ENCODE measurements at places on chromosomes 1 and 21. TPM values are rescaled to one million over a fixed set of nuclear protein-coding genes. Genes with fewer than 3 reads are reported as not detected.

The RAB42 gene
- total RNA-seq: 7.6 TPM

The C1orf232 gene
- not detected for total RNA-seq

The DMBX1 gene
- 0.79 TPM for total RNA-seq

The CA14 gene
- total RNA-seq: 0.95 TPM

GRCh38 chr1:107254306-107254705 lies 113.5 kb downstream of the NTNG1 start:
- no peak overlapping the region for H3K4me3 ChIP-seq
- no peak overlapping the region for H3K27ac ChIP-seq
- no peaks in the 10 kb centered on the region for H3K36me3 ChIP-seq

GRCh38 chr1:116544588-116545358 lies 26.1 kb downstream of the CD58 start:
- no peak overlapping the region for H3K4me3 ChIP-seq
- H3K4me1 ChIP-seq: peaks cover 3% of the 10 kb centered on the region
- no peak overlapping the region for H3K27ac ChIP-seq
- H3K27me3 ChIP-seq: no peaks in the 10 kb centered on the region

DNA sequence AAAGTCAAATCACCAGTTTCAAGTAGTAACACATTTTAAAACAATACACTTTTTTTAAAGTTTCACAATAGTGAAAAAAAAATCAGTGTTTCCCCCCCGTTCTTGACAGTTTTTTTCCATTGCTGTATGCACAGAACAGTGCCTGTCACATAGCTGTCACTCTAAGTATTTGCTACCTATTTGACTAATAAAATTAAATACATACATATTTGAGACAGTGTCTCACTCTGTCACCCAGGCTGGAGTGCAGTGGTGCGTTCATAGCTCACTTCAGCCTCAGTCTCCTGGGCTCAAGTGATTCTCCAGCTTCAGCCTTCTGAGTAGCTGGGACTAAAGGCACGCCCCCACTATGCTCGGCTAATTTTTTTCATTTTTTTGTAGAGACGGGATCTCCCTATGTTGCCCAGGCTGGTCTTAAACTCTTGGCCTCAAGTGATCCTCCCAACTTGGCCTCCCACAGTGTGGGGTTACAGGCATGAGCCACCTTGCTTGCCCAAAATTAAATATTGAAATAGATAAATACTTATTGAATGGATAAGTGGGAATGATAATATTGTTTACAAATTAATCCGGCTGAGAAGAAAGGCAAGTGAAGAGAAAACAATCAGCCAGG lies 12.6 kb upstream of the RHBG start:
- H3K36me3 ChIP-seq: no peaks in the 10 kb centered on the region
- no peak overlapping the region for H3K27ac ChIP-seq
- peak overlapping the region; percentile 25 for H3K4me3 ChIP-seq
- H3K4me1 ChIP-seq: peaks cover 20% of the 10 kb centered on the region
- no peak for DNase-seq

DNA sequence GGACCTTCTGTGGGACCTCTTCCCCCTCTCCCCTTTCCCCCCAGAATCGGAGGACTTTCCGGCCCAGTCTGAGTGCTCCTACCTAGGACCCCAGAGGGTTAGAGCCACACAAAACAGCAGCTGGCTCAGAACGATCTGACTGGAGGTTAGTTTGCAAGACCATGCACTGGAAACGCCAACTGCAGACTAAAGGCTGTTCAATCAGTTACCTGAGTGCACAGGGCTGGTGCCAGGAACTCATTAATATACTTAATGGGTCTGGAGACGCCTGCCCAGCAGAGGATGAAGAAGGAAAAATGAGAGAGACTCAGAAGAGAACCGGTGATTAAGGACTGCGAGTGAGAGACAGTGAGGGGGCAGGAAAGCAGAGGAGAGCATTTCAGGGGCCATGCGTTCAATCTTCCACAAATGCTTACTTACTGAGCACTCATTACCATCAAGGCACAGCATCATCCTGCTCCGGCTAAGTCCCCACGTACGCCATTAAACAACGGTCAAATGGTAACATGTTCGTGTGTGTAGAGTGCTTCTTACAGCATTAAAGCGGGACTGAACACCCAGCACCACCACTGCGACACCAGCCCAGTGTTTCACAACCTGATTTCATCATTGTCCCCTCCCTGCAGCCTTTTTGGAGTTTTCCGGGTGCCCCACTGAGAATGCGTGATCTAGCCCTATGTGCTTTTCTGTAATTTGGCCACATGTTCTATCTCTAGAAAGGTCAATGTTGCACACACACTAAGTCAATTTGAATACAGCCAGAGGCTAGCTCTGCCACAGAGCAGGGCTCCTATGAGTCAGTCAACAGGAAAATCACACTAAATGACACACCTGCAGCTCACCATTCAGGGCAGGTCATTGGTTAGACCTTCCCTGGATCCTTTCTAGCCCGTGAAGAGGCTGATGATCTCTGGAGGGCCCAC lies 7.6 kb downstream of the ENO1 start:
- H3K4me3 ChIP-seq: no peak overlapping the region
- peaks cover 75% of the 10 kb centered on the region for H3K36me3 ChIP-seq
- DNase-seq: no peak
- peaks cover 41% of the 10 kb centered on the region for H3K4me1 ChIP-seq

GRCh38 chr1:151485685-151486255 lies 25.4 kb upstream of the CGN start:
- DNase-seq: no peak
- H3K36me3 ChIP-seq: no peaks in the 10 kb centered on the region
- H3K27me3 ChIP-seq: no peaks in the 10 kb centered on the region
- no peaks in the 10 kb centered on the region for H3K4me1 ChIP-seq
- no peak overlapping the region for H3K4me3 ChIP-seq

- H3K4me1 ChIP-seq: peaks cover 11% of the 10 kb centered on the region
- H3K36me3 ChIP-seq: no peaks in the 10 kb centered on the region
- no peaks in the 10 kb centered on the region for H3K27me3 ChIP-seq
- H3K27ac ChIP-seq: no peak overlapping the region
- H3K4me3 ChIP-seq: no peak overlapping the region
- DNase-seq: peak; percentile 15
These were observed 117.8 kb downstream of the HHAT start for GRCh38 chr1:210446479-210446878.

DNA sequence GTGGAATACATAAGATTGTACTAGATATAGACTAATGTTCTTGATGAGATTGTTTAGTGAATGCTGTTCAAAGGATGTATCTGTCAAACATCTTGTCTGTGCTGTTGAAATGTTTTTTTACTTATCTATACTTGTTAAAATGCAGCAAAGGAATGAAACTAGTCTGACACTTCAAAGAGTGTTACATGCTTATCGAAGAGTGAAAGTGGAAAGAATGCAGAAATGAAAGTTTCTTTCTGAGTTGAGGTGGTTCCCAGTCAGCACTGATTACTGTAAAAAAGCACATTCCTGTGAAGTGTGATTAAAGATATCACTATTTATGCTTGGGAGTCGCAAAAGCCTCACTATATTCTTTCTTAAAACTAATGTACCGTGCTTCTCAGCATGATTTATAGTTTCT lies 1225.2 kb downstream of the NCAM2 start:
- DNase-seq: no peak
- H3K4me1 ChIP-seq: no peaks in the 10 kb centered on the region
- H3K4me3 ChIP-seq: no peak overlapping the region
- H3K27me3 ChIP-seq: no peaks in the 10 kb centered on the region
- no peaks in the 10 kb centered on the region for H3K36me3 ChIP-seq

DNA sequence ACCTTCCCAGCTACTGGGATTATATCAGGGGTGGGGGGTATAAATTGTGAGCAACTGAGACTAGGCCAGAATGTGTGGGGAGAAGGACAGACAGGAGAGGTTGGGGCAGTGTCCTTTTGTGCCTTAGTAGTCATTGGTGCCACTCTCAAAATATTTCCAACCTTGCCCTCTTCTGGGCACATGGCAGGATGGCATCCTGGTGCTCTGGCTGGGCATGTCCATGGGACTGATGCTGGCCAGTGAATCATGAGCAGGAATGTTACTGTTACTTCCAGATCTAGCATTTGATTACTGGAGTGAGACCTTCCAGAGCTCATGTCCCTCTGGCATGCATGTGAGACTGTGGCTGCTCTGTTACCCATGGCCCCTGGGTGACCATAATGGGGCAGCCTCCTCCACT lies 151.2 kb downstream of the MATN1 start:
- DNase-seq: no peak
- no peaks in the 10 kb centered on the region for H3K27me3 ChIP-seq
- no peak overlapping the region for H3K27ac ChIP-seq
- H3K4me3 ChIP-seq: no peak overlapping the region
- H3K36me3 ChIP-seq: no peaks in the 10 kb centered on the region
- H3K4me1 ChIP-seq: no peaks in the 10 kb centered on the region

DNA sequence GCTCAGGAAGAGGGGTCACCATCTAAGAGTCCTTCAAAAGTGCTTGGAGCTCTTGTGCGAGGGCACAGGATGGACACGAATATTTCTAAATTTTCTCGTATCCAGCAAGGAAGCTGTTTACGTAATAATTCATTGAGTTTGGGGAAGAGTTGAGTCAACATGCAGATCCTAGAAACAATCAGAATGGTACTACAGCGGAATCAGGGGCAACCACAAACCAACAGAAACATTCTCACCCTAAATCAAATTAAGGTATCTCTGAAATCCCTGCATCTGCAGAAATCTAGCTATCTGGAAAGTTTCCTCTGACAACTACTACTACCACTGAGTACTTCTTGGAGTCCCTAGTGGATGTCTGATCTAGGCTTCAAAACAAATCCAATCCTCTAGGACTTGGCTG lies 352.4 kb downstream of the LTN1 start:
- no peaks in the 10 kb centered on the region for H3K36me3 ChIP-seq
- no peak overlapping the region for H3K27ac ChIP-seq
- no peak for DNase-seq
- peaks cover 21% of the 10 kb centered on the region for H3K4me1 ChIP-seq

DNA sequence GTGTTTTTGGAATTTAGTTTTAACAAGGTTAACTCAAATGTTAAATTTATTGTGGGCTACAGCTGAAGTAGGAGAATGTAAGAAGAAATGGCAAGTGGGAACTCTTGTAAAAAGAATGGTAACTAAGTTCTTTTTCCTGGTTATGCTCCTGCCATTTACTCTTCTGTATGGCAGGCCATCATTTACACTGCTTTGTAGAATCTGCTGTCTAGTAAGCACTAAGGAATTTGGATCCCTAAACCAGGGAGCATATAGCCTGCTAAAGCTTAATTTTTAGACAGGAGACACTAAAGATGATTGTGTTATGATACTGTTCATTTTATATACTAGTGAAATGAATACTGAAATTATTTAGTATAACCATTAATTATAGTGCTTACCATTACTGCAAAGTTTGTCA lies 85.3 kb downstream of the CAMTA1 start:
- DNase-seq: no peak
- no peaks in the 10 kb centered on the region for H3K27me3 ChIP-seq
- H3K4me3 ChIP-seq: no peak overlapping the region
- no peaks in the 10 kb centered on the region for H3K36me3 ChIP-seq

DNA sequence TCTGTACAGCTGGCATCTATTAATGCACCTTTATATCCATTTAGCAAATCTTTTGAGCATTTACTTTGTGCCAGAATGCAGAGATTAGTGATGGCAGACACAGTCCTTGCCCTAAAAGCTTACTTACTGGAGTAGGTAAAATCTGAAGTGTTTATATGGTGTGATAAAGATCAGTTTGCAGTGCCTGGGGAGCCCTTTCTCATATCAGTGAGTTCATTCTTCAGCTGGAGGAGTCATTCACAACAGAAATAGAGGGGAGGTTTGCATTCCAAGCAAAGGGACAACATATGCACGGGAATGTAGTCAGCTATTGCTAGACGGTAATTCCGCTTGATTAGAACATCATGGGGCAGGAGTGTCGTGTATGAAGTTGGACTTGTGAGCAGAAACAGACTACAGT lies 8.4 kb downstream of the SLC35F3 start:
- no peak for DNase-seq
- H3K27ac ChIP-seq: no peak overlapping the region
- no peaks in the 10 kb centered on the region for H3K36me3 ChIP-seq
- peaks cover 20% of the 10 kb centered on the region for H3K4me1 ChIP-seq
- no peaks in the 10 kb centered on the region for H3K27me3 ChIP-seq

- H3K4me1 ChIP-seq: peaks cover 3% of the 10 kb centered on the region
- no peaks in the 10 kb centered on the region for H3K27me3 ChIP-seq
- DNase-seq: no peak
- H3K4me3 ChIP-seq: no peak overlapping the region
These were observed 6.4 kb upstream of the RGS2 start for GRCh38 chr1:192802406-192802805.

DNA sequence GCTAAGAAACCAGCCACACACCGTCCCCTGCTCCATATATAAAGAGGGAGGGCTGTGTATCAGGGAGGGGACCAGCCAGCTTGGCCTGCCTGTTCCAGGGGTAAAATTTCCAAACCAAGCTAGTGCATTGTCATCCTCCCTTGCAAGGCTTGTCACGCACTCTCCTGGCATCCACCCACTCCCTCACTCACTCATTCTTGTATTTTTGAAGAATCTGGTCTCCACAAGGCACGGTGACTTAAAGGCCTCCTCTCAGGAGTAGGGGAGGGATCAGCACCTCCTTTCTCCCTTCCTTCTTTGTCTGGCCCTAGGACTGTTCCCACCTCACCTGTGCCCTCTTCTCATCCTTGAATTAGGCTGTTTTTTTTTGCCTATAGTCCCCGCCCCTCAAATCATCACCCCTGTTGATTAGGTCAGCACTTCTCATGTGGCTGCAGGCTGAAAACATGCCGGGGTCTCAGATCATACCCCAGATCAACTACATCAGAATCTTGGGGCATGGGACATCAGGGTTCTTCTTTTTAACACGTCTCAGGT lies 5.0 kb downstream of the ABCA4 start:
- peaks cover 49% of the 10 kb centered on the region for H3K4me1 ChIP-seq
- H3K27ac ChIP-seq: peak overlapping the region; percentile 39
- no peaks in the 10 kb centered on the region for H3K27me3 ChIP-seq
- no peak for DNase-seq

DNA sequence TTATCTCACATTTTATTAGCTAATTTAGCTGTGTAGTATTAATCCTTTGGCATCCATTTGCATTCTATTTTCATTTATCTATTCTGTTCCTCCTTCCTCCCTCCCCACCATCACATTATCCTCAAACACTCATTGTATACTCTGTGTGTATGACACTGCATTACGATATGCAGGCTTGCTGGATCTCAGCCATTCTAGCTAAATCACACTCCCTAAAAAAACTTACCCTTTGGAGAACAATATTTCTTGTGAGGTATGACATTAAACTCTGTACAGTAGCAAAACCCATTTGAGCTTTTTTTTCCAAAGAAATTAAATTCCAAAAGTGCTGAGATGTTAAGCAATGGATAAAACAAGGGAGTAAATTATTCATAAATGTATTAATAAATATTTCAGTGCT lies 11.4 kb upstream of the RAB3GAP2 start:
- H3K4me3 ChIP-seq: no peak overlapping the region
- H3K4me1 ChIP-seq: no peaks in the 10 kb centered on the region

DNA sequence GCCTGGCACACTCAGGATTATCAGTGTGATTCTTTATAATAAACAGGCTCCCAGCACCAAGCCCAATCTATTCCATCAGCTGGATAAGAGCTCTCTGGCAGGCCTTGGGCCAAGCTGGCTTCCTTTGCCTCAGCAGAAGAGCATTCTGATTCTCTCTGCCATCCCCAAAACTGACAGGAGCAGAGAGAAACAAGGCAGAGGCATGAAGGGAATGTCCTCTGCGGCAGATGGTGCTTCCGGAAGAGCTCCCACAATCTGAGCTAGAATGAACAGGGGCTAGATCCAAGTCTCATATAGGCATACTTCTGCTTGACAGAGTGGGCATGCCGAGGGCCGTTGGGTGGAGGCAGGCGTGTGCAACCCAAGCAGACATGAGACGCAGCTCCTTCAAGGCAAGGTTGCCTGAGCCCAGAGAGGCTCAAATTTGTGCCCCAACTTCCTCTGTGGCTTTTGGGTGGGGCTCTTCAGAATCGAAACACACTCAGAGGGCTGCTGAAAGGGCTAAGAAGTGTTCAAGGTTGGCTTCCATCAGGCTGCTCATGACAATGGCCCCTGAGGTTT lies 4.0 kb downstream of the CAPN2 start:
- H3K4me3 ChIP-seq: peak overlapping the region; percentile 79
- peaks cover 81% of the 10 kb centered on the region for H3K4me1 ChIP-seq
- no peak for DNase-seq
